Calu3 (cell line): ENCODE measurements at places on chromosomes 7 and 10. TPM values are rescaled to one million over a fixed set of nuclear protein-coding genes. Genes with fewer than 3 reads are reported as not detected.

PCBD1 gene
- total RNA-seq: 193 and 205 TPM in 2 replicates

VGF gene
- total RNA-seq: 0.14 and 0.81 TPM in 2 replicates

DGKI gene
- total RNA-seq: not detected in 2 replicates

DHTKD1 gene
- 28.7 and 29.4 TPM in 2 replicates for total RNA-seq

LOXL4 gene
- 2.2 and 2.6 TPM in 2 replicates for total RNA-seq

C7orf33 gene
- not detected in 2 replicates for total RNA-seq

LIPN gene
- total RNA-seq: not detected in 2 replicates

BUD31 gene
- total RNA-seq: 62.8 and 82.7 TPM in 2 replicates

GLRX3 gene
- total RNA-seq: 61.4 and 79.8 TPM in 2 replicates

DUS4L gene
- total RNA-seq: 9.3 and 9.9 TPM in 2 replicates

ANKRD22 gene
- 20.6 and 33.7 TPM in 2 replicates for total RNA-seq

GRCh38 chr7:132347123-132347522 lies 229.1 kb downstream of the PLXNA4 start:
- no peak for DNase-seq

DNA sequence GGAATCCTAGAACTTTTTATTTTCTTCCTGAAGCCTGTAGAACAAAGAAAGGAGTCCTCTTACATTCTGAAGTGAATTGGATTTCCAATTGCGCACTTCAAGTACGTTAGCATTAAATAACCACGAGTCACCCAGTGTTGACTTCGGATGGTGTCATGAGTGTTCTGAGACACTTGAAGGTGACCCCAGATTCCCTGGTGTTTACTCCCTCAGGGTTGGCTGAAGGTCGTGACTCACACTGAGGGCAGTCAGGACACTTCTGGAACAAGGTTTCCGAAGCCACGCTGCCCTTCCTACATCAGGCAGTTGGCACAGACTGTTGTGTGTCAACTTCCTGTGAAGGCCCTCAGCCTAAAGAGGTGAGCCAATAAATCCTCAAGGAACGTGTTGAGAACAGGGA lies 186.6 kb upstream of the CELF2 start:
- DNase-seq: no peak

DNA sequence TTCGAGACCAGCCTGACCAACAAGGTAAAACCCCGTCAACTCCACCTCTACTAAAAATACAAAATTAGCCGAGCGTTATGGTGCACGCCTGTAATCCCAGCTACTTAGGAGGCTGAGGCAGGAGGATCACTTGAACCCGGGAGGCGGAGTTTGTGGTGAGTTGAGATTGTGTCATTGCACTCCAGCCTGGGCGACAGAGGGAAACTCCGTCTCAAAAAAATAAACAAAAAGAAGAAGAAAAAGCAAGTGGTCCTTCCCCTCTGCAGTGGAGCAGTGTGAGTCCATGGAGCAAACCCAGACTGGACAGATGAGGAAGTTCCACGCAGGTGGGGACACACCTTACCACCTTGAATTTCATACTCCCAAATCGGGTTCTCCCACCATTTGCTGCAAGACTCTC lies 13.1 kb upstream of the SERPINE1 start:
- DNase-seq: no peak

GRCh38 chr7:49635800-49636199 lies 137.6 kb upstream of the VWC2 start:
- DNase-seq: no peak

DNA sequence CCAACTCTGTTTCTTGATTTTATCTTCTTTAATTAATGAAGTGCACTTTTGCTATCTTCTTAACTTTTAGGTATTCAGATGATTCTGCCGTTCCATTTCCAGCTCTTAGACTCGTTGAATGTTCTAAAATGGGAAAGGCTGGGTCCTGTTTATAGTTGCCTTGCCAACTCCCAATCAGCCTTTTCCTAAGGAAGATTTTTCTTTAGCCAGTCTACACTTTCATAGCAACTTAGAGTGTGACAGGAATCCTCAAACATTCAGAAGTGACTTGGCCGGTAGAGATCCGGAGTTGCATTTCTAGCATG lies 23.0 kb upstream of the TRIL start:
- no peak for DNase-seq

DNA sequence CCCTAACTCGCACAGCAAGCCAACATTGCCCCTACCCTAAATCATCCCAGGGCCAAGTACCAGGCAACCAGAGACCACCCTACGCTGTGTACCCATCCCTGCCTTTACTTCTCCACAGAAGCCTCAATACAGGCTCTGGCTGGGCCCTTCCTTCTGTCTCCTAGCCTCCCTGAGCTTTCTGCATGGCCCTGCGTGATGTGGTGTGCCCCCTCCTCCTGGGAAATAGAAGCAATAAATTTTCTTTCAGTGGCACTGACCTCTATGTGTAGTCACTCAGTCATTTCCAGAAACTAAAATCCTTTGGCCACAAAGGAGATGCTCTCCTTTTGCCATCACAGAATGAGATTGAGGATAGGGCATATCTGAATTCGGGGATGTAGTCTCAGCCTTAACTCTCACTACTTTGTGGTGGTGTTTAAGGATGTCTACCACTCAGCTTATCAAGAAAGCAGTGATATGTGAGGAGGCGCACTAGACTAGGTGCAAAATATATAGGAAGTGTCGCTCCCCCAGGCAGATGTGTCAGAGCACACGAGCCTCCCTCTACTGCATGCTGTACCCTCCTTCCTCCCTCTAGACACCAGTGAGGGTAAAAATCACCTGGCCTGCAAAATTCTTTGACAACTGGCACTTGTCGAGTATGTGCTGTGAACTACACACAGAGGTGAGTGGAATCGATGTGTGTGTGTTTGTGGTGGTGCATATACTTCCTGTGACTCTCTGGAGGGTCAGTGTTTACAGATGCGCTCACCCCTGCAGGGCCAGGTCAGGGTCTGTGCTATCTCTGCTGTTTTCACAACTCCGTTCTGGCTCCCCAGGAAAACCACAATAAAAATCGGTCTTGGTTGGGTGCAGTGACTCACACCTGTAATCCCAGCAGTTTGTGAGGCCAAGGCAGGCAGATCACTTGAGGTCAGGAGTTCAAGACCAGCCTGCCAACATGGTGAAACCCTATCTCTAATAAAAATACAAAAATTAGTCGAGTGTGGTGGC lies 825.9 kb upstream of the IGFBP3 start:
- peak; percentile 29 for DNase-seq

DNA sequence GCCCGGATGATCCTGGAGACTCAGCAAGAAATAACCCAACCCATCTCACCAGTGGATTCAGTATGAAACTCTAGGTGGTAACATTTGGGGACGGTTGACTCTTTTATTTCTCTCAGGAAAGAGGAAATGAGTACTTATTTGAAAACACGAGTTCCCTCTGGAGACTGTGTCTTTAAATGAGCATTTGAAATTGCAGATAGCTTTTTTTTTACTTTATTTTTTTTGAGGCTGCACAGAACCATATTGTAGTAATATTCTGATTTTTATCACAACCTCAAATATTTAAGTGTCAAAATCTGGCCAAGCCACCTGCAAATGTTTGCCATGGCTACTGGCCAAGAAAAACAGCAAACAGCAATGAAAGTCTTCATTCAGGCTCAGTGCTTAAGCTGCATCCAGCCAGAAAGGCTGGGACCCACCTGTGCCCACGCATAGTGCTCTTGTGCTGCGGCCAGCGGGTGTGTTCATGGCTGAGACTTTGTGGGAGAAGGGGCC lies 160.8 kb downstream of the CREB5 start:
- DNase-seq: peak; percentile 83

DNA sequence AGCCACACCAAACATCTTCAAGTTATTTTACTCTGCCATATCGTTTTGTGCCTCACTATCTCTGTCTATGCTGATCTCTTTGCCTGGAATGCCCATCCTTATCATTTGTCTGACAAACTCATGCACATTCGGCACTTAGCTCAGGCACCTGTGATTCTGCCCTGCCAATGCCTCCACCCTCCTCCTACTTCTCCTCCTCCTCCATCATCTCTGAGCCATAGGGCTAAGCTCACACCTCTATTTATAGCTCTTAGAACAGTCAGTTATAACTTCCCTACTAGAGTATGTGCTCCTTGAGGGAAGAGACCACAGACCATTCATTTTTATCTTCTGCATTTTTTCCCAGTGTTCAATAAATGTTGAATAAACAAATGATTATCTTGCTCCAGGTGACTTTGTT lies 51.2 kb upstream of the CDK13 start:
- DNase-seq: no peak

GRCh38 chr7:32092346-32092745 lies 22.1 kb upstream of the PDE1C start:
- DNase-seq: no peak

DNA sequence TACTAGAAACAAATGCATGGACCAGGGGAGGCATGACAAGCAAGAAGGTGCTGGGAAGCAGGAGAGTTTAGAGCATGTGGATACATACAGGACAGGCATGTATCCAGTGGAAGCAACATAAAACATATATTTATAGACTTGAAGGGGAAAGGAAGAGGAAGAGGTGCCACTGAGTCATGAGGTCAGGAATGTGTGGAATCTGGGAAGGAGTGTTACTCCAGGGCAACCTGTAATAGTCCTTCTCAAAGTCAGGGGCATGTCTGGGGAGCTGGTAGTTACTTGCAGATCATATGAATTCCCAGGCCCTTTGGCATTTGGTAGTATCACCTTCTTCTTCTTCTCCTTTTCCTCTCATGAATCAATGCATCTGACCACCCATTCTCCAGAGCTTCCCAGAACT lies 246.6 kb downstream of the XPNPEP1 start:
- no peak for DNase-seq

DNA sequence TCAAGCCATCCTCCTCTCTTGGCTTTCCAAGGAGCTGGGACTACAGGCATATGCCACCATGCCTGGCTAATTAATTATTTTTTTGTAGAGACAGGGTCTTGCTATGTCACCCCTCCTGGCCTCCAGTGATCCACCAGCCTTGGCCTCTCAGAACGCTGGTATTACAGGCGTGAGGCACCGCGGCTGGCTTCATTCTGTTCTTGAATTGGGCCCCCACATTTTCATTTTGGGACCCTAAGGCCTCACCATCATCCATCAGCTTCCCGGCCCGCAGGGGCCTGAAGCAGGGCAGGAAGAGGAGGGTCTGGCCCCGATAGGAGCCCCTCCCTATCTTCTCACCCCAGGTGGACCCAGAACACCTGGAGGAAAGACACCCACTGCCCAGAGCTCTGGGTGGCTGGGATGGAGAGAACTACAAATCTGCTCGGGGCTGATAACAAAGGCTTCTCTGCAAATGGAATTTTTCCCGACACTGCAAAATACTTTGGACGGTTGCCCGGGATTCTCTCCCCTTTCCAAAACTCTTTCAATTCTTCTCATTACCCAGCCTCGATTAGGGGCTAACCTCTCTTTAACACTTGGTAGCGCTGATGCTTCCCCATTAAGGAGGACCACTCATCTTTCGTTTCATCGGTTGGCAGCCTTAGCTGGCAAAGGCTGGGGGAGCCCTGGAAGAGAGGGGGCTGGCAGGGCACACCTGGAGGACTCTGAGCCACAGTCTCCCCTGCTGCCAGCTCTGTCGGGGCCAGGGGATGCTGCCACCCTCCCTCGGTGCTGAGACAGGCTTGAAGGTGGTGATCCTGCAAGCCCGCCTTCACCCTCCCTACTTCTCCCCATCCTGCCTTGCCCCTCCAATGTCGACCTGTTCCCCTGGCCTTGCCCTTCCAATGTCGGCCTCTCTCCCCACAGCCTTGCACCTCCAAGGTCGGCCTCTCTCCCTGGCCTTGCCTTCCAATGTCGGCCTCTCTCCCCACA lies 81.0 kb upstream of the GNA12 start:
- no peak for DNase-seq

DNA sequence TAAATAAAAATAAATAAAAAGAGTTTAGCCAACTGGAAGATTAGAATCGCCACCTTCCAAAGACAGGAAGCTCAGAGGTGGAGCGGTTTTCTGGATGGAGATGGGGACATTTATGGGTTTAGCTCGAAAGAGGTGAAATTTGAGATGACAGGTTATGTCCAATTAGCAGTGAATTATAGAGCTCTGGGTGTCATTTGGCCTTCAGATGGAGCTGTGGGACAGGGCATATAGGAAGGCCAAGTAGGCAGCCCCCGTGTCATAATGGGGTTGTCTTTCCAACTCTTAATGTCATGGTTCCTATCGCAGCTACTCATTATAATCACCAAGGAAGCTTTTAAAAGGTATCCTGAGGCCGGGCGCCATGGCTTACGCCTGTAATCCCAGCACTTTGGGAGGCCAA lies 21.0 kb upstream of the EEPD1 start:
- DNase-seq: no peak

- no peak for DNase-seq
Measured at GRCh38 chr7:47896809-47897423, 51.4 kb downstream of the PKD1L1 start.

GRCh38 chr7:101915000-101915399 lies 97.6 kb downstream of the CUX1 start:
- DNase-seq: no peak

DNA sequence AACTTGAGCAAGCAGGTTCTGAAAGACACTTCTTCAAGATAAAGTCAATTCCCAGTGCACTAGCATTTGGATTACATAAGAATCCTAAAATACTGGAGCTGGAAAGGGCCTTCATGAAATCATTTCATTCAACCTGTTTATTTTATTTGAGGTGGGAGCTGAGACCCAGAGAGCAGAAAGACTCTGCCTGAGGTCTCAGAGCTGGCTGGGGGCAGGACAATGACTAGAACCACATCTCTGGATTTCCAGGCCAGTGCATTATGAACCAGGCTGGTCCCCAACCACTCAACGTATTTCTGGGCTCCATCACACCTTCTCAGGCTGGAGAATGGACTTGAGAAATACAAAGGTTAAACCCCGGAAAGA lies 8.4 kb downstream of the ANXA11 start:
- DNase-seq: no peak

GRCh38 chr10:103276896-103277712 lies at the start of gene INA:
Gene INA, plus strand, starts transcription at chr10:103277138. Its CDS starts 74 bp downstream, at chr10:103277212.
- DNase-seq: peak; percentile 20

DNA sequence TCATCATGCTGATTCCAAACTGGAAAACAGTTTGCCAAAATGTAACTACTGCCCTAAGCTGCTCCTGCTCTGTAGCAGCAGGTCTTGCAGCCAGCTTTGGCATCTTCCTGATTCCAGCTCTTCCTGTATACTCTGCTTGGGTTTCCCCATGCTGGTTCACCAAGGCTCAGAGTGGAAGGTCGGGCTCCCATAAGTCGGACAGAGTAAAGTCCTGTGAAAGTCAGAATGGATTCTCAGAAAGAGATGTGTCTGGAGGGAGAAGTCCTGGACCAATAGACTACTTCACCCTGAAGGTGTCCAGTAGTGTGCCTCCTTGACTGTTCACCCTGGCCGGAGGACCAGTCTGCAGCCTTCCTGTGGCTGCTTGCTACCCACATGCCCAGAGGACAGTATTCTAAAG lies 93.8 kb downstream of the STRA8 start:
- DNase-seq: no peak

DNA sequence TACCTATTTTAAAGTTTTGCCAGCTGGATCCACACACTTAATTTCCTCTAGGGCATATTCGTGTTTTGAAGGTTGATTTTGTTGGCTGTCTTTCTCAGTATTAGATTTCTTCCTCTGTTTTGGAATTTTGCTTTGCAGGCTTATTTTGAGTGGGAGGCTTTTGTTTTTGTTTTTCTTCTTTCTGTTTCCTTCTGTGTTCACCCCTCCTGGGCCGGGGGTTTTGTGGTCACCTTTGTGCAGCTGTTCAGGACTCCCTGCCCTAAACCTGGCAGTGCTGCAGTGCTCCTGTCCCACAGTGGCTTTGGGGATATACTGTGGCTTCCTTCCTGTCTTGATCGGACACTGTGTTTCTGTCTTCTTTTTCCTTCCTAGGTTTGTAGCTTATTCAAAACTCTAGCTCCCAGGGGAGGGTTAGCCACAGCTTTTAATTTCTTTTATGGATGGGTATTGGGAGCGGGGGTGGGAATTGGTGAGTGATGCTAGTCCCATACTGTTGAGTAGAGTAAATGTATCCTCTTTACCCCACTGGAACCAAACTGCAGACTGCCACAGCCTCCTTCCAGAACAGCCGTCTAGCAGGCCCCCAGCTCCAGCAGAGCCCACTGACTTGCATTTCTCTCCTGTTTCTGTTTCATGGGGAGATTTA lies 228.7 kb upstream of the FZD8 start:
- DNase-seq: no peak
